ENCODE measurements at places on chromosomes 5 and 9. TPM values are rescaled to one million over a fixed set of nuclear protein-coding genes. Genes with fewer than 3 reads are reported as not detected.
A peak's percentile ranks its signal among the peaks of the same experiment; 100 is the strongest.

DNA sequence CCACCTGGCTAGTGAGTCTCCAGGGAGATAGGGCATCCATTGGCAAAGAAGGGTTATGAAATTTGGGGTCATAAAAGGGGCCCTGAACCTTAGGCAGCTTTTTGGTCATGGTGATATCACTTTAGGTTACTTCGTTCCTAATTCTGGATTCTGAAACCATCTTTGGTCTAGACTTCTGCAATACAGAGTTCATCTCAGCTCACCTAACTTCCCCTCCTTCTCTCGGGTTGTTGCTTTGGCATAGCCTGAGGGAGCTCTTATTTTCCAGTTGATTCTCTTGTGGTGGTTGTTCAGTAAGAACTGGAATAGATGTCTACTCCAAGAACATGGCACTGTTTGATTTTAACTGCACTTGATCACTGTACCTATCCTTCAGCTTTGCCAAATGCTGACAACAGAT, 148.9 kb upstream of the RUSC2 start:
- no peak for DNase-seq

GRCh38 chr5:143870362-143870761, 58.4 kb downstream of the HMHB1 start:
- no peak for DNase-seq

GRCh38 chr9:14096258-14096922, 217.6 kb downstream of the NFIB start:
- no peak for DNase-seq

- peak; percentile 19 for DNase-seq
Observed at GRCh38 chr5:1468629-1469527, 23.6 kb upstream of the SLC6A3 start.

GRCh38 chr5:179616002-179616594, 7.4 kb downstream of the HNRNPH1 start:
- DNase-seq, result no peak

DNA sequence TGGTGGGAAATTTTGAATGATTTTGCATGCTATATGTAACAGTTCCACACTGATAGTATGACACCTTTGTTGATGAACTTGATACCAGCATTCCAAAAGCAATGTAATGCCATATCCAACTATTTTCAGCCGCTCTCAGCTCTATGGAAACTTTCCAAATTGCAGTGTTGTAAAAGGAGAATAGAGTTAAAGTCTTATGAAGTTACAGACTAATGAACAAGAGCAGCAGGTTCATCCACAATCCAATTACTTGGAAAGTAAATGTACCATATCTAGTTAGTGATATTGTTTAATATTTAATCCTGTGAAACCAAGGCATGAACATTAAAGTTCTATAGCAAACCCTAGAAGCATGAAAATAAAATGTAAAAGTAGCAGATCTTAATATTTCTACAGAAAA, 418.2 kb downstream of the TUSC1 start:
- DNase-seq, result no peak

GRCh38 chr5:82802954-82803353, 274.2 kb downstream of the TMEM167A start:
- DNase-seq, result no peak

GRCh38 chr5:73205305-73205704, 32.3 kb downstream of the TMEM174 start:
- no peak for DNase-seq

DNA sequence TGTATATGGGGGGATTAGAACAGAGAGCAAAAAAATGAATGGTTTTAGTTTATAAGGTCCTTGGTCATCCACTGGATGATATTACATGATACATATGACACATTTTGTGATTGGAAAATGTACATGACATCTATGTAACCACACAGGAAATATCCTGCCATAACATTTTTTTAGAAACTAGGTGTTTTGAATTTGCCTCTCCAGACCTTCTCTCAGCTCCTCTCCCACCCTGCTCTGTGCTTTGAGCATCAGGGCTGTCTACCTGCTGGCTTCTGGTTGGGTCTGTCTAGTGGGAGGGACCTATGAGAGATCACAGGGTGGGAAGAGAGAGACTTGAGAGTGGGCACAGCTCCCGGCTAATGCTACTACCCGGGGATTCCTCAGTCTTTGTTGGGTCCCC, 24.4 kb downstream of the AKNA start:
- no peak for DNase-seq

DNA sequence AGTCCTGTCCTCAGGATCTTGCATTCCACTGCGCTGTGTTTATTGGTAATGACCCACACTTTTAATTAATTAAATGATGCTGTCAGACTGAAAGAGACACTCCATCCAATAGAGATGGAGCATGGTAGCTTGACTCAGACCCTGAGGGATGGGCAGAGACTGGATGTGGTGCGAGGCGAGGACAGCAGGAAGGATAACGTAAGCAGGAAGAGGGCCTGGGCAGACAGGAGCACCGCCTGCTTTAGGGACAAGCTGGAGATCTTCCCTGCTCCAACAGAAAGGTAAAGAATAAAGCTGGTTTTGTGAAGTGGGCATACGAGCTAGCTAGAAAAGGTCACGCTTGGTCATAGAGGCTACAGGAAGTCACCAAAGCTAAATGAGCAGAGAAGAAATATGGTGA, 3.6 kb upstream of the DOCK8 start:
- DNase-seq, result no peak

DNA sequence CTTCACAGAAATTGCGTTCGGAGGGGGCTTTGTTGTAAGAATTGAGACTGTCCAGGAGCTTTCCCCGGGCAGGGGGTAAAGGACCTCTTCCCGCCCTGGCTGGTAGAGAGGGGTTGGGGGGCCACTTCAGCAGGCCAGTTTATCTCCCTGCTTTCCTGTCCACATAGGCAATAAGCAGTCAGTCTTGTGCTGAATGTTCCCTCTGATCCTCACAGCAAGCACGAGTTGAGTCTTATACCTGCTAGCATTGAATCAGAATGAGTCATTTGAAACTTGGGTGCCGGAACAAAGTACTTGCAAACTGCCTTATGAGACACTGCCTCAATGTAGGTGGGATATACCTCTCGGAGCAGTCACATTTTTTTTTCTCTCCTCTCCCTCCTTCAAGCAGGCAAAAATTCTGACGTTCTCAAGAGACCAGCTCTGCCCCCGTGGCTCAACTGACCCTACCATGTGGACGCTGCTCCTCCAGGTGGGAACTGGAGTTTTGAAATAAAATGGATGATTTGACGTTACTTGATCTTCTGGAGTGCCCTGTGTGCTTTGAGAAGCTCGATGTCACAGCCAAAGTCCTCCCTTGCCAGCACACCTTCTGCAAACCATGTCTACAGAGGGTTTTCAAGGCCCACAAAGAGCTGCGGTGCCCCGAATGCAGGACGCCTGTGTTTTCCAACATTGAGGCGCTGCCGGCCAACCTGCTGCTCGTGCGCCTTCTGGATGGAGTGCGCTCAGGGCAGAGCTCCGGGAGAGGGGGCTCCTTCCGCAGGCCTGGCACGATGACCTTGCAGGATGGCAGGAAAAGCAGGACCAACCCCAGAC, 1.3 kb downstream of the SH3RF2 start:
- no peak for DNase-seq

DNA sequence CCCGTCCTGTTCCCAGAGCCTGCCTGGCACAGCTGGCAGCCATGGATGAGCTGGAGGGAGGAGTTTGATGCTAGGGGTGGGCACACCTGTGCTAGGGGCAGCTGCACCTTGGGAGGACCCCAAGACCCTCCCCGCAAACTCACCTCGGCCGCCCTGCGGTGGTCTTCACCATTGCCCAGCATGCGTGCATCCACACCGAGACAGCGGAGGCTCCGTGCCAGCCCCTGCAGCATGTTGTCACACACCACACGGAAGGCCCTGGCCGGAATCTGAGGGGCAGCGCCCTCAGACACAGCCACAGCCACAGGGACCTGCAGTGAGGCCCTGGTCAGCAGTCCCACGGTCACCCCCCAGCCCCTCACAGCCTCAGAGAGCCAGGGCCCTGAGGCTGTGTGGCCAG, 45.9 kb upstream of the NRARP start:
- DNase-seq, result no peak

- DNase-seq, result no peak
Observed at GRCh38 chr5:77960863-77961396, 184.8 kb upstream of the TBCA start.

GRCh38 chr9:76796296-76796695, 32.1 kb downstream of the PCA3 start:
- no peak for DNase-seq

DNA sequence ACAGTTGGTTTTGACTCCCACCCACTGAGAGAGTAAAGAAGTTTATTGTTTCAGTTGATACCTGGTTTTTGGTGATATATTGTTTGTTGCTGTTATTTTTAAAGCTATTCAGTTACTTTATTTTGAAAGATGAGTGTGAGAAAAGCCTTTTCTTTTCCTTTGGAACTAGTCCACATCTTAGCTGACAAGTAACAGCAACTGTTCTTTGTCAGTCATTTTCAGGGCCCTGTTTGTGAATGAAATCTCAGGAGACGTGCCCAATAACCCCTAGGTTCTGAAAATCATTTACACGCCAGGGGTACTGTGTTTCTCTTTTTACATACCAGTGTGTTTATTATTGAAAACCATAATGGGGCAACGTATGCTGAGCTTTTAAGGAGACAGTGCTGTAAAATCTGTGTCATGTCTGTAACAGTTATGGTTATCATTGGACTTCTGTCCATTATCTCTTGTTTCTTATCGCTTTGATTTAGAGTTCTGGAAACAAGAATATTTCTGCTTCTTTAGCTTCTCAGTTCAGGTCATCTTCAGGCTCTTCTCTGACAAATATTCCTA, 75.0 kb downstream of the LIX1 start:
- DNase-seq, result no peak

DNA sequence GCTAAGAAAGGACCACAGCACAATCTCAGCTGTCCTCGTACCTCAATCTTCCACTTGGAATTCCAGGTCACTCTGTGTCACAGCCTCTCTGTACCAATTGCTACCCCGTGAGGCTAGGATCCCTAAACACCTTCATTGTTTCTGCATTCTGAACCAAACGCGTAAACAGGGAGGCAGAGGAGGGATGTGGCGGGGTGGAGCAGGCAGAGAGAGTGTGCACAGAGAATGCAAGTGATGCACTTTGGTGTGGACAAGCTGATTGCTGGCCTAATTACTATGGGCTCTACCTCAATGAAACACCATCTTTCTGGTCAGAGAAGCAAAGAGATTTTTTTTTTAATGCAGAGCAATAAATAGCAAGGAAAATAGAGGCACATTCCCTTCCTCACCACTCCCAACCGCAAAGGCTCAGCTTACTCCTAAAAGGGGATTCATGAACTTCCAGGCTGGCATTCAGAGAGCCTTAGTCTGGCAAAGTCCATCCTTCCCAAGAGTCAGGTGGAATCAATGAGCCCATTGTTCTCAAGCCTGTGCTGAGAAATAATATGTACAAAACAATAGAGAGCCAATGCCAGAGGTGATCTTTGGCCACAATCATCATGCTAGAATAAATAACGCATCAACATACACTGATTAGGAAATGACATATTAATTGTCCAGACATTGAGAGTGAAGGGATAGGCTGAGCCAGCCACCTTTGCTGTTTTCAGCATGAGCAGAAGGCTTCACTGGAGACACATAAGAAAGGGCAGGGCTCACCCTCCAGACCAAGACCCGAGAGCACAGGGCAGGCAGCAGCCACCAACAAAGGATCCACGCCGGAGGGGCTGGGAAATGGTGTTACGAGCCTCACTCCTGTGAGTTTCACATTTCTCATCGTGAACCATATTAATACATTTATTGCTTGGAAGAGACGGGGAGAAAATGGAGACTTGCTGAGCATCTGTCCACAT, 278.8 kb downstream of the ENC1 start:
- no peak for DNase-seq

GRCh38 chr9:18989097-18989496, 43.9 kb downstream of the SAXO1 start:
- no peak for DNase-seq

GRCh38 chr5:135127439-135128240, 93.6 kb upstream of the PITX1 start:
- peak; percentile 58 for DNase-seq

GRCh38 chr9:115202960-115203751, 85.2 kb upstream of the TNC start:
- DNase-seq, result no peak

GRCh38 chr9:98010445-98010844, 27.3 kb downstream of the ANP32B start:
- no peak for DNase-seq

- DNase-seq, result peak; percentile 82
Observed at GRCh38 chr9:114738581-114739316, 56.8 kb upstream of the TEX48 start.

GRCh38 chr5:81313278-81313677, 11.9 kb downstream of the ZCCHC9 start:
- DNase-seq, result no peak

- DNase-seq, result no peak
Observed at GRCh38 chr9:7258688-7259396, 501.1 kb downstream of the KDM4C start.

GRCh38 chr5:17180330-17180843, 37.0 kb upstream of the BASP1 start:
- no peak for DNase-seq

- DNase-seq, result no peak
Observed at GRCh38 chr5:78657201-78657600, 8.6 kb upstream of the LHFPL2 start.

DNA sequence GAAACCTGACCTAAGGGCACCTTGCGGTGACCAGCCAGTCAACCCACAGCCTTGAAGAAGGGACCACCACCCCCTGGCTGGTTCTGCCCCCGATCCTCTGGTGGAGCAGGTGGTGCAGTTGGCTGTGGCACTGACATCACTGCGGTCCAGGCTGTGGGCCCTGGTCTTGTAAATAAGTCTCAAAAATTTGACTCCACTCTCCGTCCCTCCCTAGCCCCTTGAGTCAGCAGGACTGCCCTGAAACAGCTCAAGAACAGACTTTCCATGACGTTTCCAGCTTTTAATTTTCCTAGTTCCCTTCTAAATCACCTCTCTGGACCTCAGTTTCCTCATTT, 134.8 kb upstream of the BOD1 start:
- no peak for DNase-seq

GRCh38 chr5:150561192-150561512, 53.2 kb downstream of the NDST1 start:
- DNase-seq, result no peak

PALM2AKAP2 gene
- 9.9 TPM for total RNA-seq

CD14 gene
- total RNA-seq, result 72.1 TPM

FOXI1 gene
- not detected for total RNA-seq

PCDHGA1 gene
- not detected for total RNA-seq

SPINK4 gene
- not detected for total RNA-seq

ANKRD18A gene
- total RNA-seq, result 2.0 TPM

LTC4S gene
- total RNA-seq, result 25.8 TPM

PCSK1 gene
- total RNA-seq, result 0.24 TPM

NDST1 gene
- total RNA-seq, result 116 TPM

BARHL1 gene
- not detected for total RNA-seq

GCNT1 gene
- 20.8 TPM for total RNA-seq

HSD17B3 gene
- total RNA-seq, result not detected

ZNF879 gene
- 3.7 TPM for total RNA-seq

KCNV2 gene
- total RNA-seq, result not detected

ABLIM3 gene
- 19.8 TPM for total RNA-seq

DNAJC25 gene
- total RNA-seq, result 12.2 TPM

ANGPTL2 gene
- 10.5 TPM for total RNA-seq
